ENCODE measurements at places on chromosomes 16 and 17. TPM values are rescaled to one million over a fixed set of nuclear protein-coding genes. Genes with fewer than 3 reads are reported as not detected.

ZPBP2 gene
- total RNA-seq = 0.36 TPM

ST6GALNAC2 gene
- 1.0 TPM for total RNA-seq

HOXB1 gene
- total RNA-seq = not detected

KRT15 gene
- total RNA-seq = not detected

ZDHHC7 gene
- total RNA-seq = 27.5 TPM

TMEM238L gene
- total RNA-seq = not detected

ACE gene
- 0.58 TPM for total RNA-seq

BANP gene
- 39.8 TPM for total RNA-seq

TP53TG3C gene
- not detected for total RNA-seq

TP53TG3B gene
- total RNA-seq = not detected

ZDHHC1 gene
- 2.1 TPM for total RNA-seq

SEPTIN12 gene
- not detected for total RNA-seq

GHDC gene
- total RNA-seq = 17.3 TPM

PRR29 gene
- 0.96 TPM for total RNA-seq

SYNRG gene
- total RNA-seq = 69.5 TPM

SLX1B gene
- total RNA-seq = 78.6 TPM

CCL16 gene
- total RNA-seq = not detected

Measured in activated T-cell treated with anti-CD3 and anti-CD28 coated beads, Interleukin-2, amount 50 U/mL, for 72 hours (primary cell).